Thoracic aorta (tissue), 2 donors: ENCODE measurements at places on chromosomes 3 and 15.

DNA sequence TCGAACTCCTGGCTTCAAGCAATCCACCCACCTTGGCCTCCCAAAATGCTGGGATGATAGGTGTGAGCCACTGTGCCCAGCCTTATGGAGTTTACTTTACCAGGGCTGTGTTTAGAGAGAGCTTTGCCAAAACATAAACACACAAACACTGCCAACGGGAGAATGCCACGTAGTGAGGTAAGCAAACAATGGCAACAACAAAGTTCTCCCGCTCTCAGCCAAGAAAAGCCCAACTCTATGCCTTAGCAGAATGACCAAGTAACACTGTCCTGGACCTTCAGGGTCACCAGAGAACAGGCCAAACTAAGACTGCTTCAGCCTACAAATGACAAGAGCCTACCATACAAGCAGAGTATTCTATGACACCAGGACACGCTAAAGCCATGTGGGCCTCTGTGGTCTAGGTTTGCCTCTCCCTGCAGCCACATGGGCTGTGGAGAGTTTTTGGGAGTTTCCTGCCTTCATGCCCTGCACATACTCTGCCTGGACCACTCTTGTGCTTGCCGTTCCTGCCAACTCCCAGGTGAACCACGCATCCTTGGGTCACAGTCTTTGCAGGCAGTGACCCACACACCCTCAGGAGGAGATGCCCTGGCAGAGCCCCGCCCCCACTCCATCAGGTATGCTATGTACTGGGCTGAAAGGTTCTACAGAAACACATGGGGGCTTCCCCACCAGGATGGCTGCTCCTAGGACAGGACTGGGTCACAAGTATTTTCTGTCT is 21.6 kb upstream of the CNBP start:
- no peak for DNase-seq

DNA sequence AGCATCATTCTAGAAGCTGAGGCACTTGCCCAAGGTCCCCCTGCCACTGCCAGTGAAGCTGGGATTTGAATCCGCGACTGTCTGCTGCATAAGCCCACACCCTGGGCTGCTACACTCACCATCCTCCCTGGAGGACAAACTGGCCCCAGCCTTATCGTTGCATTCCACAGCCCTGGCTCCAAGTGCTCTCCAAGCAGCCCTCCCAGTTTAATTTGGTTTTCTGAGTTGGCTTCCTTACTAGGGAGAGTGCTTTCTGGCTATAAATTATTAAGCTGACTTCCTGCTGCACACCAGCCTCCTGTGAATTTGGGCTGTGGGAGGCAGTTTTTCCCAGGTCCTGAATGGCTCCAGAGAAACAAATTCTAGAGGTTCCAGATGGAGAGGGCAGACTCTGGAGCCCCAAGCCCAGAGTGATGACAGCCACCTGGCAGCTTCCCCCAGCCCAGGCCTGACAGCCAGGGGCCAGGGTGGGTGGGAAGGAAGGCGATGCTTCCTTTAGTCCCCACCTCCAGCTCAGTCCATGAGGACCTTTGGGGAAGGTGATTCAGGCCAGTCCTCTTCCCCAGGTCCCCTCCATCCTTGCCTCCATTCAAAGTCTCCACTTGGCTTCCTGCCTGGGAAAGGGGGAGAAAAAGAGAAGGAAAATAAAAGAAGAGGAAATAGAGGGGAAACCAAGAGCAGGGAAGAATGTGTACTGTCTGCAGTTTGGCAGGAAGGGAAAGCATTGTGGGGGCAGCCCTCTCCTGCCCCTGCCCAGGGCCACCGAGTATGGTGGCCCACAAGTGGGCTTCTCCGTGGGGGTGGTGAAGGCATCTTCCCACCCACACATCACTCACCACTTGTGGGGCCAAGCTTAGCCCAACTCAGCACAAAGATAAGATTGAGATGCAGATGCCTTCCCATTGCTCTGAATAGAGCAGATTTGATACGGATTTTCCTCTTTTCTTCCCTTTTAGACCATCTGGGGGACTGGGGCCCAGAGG is 69.6 kb downstream of the SEMA5B start:
- DNase-seq = no peak

- DNase-seq = no peak
Observed at GRCh38 chr15:74191798-74192197, 10.8 kb downstream of the STRA6 start.

GRCh38 chr3:23455775-23456174 is 252.6 kb downstream of the UBE2E2 start:
- no peak for DNase-seq

DNA sequence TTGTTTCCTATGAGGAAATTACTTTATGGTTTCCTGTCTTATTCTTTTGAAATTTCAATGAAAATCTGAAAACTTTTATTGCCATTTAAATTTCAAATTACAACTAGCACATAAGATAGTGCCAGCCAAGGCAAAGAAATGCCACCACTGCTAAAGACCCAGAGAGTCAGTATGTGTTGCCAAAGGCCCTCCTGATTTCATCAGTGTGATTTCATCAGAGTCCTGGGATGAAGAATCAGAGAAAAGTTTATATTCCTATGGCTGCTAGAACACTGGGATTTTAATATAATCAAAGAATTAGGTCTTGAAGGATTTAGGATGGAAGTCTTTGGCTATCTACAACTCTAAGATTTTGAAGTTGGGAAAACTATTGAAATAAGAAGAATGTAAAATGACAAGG is 434.2 kb upstream of the CCDC54 start:
- no peak for DNase-seq

DNA sequence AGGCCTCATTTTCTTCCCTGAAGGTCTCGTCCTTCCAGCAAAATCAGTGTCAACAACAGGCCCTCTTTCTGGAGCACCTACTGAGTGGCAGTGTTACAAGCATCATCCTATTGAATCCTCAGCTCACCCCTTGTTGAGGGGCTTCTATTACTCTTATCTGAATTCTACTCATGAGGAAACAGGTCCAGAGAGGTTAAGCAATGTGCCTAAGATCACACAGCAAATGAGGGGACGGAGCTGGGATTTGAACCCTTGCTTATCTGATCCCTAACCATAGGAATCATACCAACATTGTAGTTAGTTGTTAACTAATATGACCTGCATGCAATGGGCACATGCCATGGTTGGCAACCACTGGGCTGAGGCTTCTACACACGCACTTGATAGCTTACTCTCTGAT is 63.0 kb downstream of the SLC6A6 start:
- DNase-seq = no peak

- no peak for DNase-seq
Observed at GRCh38 chr15:32717426-32718226, at the start of gene GREM1. Gene GREM1 (plus strand): TSS chr15:32718004. CDS start chr15:32730691, 12,687 bp downstream.

- DNase-seq = no peak
Observed at GRCh38 chr15:79025201-79025600, 65.4 kb downstream of the RASGRF1 start.

DNA sequence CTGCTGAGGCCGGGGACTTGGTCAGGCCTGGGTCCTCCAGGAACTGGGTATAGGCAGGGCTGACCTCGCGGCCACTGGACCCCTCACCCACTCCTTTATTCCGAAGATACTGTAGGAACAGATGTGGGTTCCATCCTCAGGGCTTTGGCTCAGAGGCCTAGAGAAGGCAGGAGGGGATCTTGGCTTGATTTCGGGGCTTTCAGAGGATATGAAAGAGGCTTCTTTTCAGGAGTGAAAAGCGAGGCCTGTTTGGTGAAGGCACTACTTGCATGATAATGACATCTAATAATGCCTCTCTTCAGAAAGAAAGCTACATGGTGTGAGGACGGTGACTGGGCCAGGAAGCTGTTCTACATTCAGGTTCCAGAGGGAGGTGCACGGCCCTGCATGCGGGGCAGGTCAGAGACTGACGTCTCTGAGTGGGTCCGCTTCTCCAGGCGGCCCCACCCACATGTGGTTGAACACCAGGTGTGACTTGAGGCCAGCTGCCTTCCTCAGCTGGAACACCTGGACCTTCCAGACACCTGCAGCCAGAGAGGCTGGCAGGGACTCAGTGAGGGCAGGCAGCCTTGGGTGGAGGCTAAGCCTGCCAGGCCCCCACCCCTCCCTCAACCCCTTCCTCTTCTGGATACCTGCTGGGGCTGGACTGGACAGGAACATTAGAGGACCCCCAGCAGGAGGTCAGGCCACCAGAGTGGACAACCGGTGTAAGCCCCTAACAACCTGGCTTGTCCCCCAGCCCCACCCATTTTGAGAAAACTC is 31.1 kb upstream of the HHATL start:
- no peak for DNase-seq

- DNase-seq = no peak
Observed at GRCh38 chr3:37530047-37530697, 331.5 kb upstream of the CTDSPL start.
